Effector CD8-positive, alpha-beta T cell (primary cell): ENCODE measurements at places on chromosomes 7 and 10.

GRCh38 chr10:66784770-66785169, 141.1 kb upstream of the LRRTM3 start:
- no peak for DNase-seq

GRCh38 chr7:5657901-5658300, 123.6 kb downstream of the RNF216 start:
- DNase-seq = no peak

- DNase-seq = no peak
Observed at GRCh38 chr10:120741396-120741795, 109.8 kb upstream of the WDR11 start.

- no peak for DNase-seq
Observed at GRCh38 chr10:75541411-75541810, 110.0 kb downstream of the LRMDA start.

GRCh38 chr7:31940167-31940566, 130.0 kb downstream of the PDE1C start:
- no peak for DNase-seq

DNA sequence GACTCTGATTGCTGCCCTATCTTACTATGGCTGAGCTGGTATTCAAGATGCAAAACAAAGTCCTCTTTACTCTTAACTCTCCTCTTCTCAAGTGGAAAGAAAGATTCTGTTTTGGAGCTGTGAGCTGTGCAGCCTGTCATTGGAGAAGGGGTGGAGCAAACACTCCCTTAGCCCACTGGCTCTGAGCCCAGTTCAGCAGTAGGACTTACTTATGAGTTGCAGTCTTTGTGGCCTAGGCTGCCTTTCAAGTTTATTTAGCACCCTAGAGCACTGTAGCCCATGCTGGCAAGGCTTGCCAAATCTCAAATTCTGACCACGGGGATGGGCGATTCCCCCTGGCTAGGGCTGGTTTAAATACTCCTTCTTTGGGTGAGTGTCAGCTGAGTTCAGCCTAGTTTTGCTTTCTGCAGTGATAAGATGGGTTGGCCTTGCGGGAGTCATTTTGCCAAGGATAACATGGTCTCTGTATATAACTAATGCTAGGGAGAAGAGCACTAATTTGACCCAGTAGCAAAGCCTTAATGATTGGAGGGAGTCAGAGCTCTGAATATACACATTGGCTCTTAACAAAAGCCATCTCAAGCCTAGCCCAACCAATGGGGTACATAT, 110.2 kb downstream of the MYO3A start:
- DNase-seq = no peak

GRCh38 chr7:133412942-133413341, 160.1 kb downstream of the EXOC4 start:
- DNase-seq = no peak

GRCh38 chr7:5615190-5616070, 166.0 kb downstream of the RNF216 start:
- DNase-seq = no peak

GRCh38 chr10:72303424-72304128, 29.9 kb downstream of the DDIT4 start:
- DNase-seq = no peak

DNA sequence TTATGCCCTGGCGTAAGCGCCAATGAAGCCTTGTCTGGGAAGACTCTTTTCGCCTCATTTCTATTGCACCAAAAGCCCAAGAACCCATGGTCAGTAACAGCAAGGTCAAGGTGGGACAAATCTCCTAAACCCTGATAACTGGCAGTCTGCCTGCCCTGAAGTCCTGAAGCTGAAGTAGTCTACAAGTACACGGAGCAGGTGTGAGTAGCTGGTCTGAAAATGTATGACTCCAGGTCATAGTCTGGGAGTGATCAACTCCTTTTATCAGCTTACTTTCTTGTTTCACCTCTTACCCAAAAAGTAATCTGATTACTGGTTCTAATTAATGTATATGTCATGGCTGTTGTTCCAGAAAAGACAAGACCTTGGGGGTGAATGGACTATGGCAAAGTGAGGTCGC, 107.3 kb upstream of the EFCAB10 start:
- DNase-seq = no peak

DNA sequence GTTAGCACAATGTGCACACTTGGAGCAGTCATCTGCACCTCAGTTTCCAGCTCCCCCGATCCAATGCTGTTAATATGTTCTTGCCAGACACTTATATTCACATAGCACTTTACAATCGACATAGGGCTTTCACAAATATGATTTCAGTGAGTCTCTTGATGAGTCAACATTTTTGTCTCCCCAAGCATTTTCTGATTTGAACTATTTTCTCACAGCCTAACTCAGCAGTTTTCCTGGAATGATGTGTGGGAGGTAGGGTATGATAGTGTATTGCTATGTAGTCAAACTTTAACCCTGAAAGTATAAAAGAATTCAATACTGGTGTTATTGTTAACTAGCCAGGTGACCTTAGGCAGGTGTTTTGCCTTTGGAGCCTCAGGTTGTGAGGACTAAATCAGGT, 82.5 kb upstream of the LRGUK start:
- DNase-seq = no peak

GRCh38 chr10:110641256-110641655, 2.9 kb upstream of the RBM20 start:
- DNase-seq = no peak

- no peak for DNase-seq
Observed at GRCh38 chr10:11707624-11708350, 34.4 kb upstream of the ECHDC3 start.

DNA sequence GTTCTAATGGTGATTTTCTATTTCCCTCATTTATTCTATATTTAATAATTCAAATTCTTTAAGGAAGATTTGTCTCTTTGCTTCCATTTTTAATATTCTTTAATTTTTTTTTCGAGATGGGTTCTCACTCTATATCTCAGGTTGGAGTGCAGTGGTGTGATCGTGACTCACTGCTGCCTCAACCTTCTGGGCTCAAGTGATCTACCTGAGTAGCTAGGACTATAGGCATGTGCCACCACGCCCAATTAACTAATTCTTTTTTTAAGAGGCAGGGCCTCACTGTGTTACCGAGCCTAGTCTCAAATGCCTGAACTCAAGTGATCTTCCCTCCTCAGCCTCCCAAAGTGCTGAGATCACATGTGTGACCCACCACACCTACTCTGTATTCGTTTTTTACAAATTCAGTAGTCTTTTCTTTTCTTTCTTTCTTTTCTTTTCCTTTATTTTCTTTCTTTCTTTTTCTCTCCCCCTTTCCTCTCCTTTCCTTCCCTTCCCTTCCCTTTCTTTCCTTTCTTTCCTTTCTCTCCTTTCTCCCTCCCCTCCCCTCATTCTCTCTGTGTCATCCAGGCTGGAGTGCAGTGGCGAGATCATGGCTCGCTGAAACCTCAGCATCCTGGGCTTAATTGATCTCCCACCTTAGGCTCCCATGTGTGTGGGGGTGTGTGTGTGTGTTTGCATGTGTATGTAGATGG, 323.1 kb downstream of the ADK start:
- no peak for DNase-seq

DNA sequence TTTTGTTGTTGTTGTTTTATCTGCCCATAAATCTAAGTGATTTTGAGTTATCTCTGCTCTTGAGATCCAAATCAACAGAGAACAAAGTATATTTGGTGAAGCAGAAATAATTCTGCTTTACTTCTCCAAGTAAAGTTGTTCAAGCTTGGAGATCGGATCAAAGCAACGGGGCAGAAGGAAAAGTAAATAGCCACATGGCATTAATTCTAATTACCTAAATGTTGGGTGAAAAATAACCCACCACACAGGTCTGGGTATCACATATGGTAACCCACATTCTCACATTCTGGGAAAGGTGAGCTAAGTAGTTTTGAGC, 3.1 kb downstream of the NRP1 start:
- no peak for DNase-seq

- no peak for DNase-seq
Observed at GRCh38 chr10:89278034-89278535, 23.8 kb upstream of the IFIT2 start.

DNA sequence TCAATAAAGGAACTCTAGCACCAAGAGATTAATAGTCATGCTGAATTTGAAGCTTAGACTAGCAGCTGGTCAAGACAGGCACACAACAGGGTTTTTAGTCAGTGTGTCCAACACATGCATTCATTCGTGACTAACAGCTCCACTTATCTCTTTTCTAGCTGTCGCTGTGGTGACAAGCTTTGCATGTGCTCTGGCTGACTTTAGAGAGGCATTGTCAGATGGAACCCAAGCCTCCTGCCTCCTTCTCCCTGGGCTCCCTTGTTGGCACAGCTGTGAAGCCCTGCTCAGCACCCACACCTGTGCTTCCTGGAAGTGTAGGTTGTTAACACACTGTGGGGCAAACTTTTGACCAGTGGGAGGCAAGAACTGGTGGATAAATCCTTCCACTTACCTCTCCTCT, 9.8 kb upstream of the AGK start:
- DNase-seq = no peak

DNA sequence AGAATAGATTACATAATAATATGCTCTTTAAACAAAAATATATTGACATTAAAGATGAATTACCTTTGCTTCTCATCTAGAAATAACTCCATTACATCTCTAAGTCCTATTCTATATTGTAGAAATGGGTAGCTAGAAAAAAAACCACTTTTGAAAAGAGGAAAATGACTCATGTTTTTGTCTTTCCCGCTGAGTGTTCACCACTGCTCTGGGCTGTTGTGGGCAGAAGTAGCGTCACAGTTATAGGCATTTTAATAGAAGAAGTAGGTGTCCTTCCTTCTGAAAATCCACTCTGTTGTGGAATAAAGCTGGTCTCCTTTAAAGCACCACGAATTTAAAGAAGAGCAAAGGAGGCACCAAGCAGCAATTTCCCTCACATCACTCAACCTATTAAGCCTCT, 117.6 kb upstream of the NFE2L3 start:
- no peak for DNase-seq

- no peak for DNase-seq
Observed at GRCh38 chr10:6141296-6142151, 52.7 kb downstream of the RBM17 start.

DNA sequence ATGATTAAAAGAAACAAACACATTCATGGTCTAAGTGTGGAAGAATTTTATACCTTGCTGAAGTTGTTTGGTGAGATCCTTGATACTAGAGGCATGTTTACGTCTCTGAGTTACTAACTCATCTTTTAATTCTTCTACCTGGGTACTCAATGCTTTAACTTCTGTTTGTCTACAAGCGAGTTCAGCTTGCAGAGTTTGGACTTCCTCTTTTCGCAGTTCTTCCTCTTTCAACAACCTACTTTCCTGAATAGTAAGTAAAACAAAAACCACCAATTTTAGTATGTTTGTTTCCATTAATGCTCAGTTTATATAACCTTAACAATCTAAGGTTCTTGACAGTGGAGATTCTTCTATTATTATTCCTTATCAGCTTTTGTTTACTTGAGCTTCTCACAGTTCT, 42.9 kb downstream of the CCDC186 start:
- no peak for DNase-seq

DNA sequence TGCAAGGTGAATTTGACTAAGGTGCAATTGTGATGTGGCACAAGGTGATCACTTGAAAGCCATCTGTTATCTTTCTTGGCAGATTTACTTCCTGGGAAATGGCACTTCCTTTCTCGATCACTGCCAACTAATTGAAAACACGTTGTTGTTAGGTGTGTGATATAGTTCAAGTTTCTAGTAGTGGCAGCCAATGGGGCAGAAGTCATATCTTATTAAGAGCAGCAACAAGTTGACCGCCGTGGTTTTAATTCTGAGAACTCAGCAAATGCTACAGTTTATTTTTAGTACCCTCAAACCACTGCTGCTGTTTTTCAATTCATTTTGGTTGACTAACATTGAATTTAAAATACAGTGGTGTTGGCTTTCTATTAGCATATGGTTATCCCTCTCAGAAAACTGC, 1.6 kb downstream of the CHN2 start:
- DNase-seq = no peak

DNA sequence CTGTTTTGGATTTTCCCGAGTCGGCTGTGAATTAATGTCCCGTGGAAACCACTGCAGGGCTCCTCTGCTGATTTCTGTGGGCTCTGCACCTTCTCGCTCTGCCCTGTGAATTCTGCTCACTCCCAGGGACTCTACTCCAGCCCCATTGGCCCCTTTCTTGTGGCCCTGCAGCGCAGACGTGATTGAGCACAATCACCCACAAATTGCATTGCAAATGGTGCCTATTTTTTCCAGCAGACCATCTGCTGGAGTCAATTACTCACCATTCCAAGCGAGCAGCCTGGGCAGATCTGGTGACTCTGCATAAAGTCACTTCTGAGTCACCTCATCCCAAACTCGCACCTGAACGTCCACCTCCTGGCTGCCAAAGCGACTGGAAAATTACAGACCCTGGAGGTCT, 235.8 kb downstream of the PAXIP1 start:
- DNase-seq = no peak

DNA sequence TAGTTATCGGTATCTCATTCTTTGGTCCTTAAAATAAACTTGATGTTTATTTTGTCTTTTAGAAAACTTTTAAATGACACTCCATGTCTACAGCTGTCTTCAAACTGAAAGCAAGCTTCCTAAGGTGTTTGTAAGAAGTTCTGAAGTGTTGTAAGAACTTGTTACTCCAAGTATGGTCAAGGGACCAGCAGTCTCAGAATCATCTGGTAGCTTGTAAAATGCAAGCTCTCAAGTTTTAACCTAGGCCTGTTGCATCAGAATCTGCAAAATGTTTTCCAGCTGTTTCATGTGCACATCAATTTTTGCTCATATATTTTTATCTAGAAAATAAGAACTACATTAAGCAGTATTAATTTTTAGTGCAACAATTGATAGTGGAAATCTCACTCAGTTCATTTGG, 104.1 kb downstream of the THSD7A start:
- no peak for DNase-seq

DNA sequence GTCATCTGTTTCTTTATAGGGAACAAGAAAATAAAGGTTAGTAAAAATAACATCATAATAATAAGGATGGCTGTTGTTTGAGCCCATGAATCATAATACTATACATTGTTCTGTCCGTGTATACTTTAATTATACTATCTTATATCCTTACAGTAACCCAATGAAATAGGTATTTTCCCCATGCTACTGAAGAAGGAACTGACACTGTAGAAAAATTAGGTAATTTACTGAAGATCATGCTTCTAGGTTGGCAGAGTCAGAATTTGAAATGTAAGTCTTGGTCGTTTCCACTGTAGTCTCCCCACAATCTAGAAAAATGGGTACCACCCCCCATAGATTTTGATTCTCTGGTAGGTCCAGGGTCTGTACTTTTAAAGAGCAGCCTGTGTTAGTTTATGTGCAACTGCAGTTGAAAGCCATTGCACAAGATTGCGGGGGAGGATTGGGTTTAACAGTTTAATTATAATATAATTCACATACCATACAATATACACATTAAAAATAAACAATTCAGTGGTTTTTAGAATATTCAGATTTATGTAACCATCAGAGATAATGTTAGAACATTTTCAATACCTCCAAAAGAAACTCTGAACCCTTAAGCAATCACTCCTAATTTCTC, 47.7 kb downstream of the SHOC2 start:
- DNase-seq = no peak

GRCh38 chr10:50234486-50234885, 16.8 kb downstream of the ASAH2 start:
- DNase-seq = no peak
